ENCODE measurements at places on chromosomes 3 and 15.
A peak's percentile ranks its signal among the peaks of the same experiment; 100 is the strongest.

DNA sequence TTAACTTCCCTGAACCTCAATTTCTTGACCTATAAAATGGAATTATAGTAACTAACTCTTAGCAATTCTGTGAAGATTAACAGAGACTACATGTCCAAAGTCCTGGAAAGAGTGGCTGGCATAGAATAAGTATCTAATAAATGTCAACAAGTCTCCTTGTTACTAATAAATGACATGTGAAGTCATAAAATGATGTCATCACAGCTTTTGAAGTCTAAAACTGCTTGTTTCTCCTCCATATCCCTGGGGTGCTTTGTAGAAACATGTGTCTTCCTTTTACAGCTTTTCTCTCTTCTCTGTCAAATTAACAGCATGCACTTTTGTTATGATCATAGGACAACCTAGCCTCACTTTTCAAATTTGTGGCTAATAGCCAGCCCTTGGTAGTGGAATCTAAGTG lies 510.2 kb downstream of the NTRK3 start:
- DNase-seq = no peak

DNA sequence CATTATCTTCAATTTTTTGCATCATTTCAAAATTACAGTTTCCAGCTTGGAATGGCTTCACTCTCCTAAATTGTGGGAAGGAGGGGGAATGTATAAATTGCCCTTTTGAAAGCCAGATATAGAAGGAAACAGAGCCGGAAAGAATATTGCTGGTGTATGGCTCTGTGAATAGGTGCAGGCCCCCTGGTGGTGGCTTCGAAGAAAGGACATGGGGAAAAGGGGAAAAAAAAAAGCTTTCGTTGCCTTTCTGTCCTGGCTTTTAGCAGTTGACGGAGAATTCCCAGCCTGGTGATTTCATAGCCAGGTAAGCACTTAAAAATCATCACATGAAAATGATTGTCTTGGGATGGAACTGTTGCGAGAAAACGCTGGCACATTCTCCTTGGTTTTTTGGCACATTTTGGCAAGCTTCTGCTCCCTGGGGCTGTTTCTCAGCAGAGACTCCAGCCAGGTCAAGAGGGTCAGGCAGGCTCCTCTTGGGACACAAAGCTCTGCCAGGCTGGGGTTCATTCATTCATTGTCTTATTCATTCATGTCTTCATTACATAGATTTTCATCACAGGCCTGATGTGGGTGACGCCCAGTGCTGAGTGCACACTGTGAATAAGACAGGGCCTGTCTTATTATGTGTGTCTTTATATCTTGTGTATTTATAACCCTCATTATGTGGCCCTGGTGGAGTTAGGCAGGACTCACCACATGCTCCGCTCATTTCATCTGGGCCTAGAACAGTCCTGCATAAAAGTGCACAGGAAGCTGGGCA lies 300.0 kb upstream of the TPM1 start:
- DNase-seq = peak; percentile 66

DNA sequence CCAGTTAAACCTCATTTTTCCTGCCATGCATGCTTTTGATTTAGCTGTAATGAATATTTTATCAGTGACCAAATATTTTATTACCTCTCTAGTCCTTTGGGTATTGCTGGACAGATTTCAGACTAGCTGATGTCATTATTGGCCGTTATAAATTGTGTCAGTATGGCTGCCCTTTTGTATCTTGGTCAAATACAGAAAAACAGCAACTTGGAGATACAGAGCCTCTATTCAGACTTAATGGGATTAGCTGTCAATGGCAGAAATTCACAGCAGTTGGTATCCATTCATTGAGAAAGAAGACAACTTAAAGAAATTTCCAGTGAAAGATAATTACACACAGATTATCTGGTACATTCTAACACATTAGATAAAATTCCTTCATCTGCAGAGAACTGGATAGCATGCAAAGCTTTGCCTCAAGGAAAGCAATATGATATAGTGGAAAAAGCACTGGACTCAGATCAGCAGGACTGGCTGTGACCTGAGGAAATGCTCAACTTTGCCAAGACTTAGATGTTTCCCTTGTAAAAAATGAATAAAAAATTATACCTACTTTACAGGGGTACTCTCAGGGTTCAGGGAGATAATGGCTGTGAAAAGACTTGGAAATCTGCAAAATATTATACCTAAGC lies 20.8 kb downstream of the COL6A6 start:
- DNase-seq = no peak

GRCh38 chr3:42742259-42742658 lies 30.8 kb downstream of the CCDC13 start:
- no peak for DNase-seq

- DNase-seq = no peak
Observed at GRCh38 chr3:81778678-81779182, 17.3 kb upstream of the GBE1 start.

DNA sequence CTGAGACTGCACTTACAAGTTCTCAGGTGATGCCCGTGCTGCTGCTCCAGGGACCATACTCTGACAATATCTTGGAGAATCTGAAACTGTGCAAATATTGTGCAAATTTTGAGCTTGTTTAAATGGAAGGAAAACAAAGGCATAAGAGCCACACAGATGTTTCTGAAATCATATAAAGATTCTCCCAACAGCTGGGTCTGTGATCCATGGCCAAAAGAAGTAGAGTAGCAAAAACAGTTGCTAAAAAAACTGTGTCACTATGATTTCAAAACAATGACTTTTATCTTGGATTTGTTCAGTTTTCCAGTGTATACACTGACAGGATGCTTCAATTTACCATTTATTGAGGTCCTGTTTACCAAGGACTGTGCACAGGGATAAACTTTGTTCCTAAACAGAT lies 25.3 kb downstream of the NPTN start:
- no peak for DNase-seq

- DNase-seq = no peak
Observed at GRCh38 chr3:172376881-172377280, 71.4 kb downstream of the GHSR start.

- no peak for DNase-seq
Observed at GRCh38 chr15:45473068-45473467, 49.5 kb downstream of the SLC30A4 start.

GRCh38 chr3:59072681-59073080 lies 22.9 kb upstream of the CFAP20DC start:
- no peak for DNase-seq

- DNase-seq = no peak
Observed at GRCh38 chr15:46260937-46261336, 626.1 kb downstream of the SQOR start.

DNA sequence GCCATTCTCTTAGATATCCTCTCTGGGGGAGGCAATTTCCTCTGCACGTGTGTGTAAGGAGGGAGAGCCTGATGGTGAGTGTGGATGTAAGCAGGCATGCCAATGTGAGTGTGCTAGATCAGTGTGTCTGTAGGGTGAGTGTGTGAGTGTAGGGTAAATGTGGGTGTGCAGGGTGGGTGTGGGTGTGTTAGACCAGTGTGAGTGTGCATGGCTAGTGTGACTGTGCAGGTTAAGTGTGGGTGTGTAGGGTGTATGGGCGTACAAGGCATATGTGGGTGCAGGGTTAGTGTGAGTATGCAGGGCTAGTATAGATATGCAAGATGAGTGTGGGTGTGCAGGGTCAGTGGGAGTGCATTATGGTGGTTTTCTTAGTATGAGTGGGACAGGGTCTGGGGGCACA lies 48.4 kb downstream of the ATP2B2 start:
- no peak for DNase-seq

DNA sequence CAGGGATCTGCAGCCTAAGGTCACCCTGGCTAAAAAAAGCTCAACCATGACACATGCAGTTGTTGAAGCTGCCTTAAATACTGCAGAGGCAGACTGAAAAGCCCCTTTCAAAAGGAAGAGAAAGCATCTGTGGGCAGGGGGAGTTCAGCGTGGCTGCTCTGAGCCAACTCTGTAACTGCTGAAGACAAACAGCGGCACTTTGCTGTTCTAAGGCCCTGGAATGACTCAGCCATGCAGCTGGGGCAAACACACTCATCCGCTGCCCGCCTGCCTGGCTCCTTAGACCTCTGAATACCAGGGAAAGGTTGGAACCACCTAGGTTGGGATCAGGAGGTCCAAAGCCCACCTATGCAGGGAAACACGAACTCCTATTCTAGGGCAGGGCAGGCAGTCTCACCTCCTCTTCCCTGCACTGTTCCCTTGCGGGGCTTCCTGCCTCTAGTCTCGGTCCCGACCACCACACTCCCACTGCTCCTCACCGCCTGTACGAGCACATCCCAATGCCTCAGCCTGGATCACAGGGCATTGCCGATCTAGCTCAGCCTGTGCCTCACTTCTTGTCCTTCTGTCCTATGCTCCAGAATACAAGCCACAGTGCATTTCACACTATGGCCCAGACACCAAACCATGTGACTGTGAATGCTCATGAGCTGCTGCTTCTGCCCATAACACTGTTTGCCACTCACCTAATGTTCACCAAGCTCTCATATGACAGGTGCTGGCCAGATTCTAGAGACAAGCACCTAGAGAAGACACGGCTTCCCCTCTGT lies 6.6 kb upstream of the MUSTN1 start:
- no peak for DNase-seq

GRCh38 chr3:115293321-115293720 lies 146.2 kb upstream of the ZBTB20 start:
- no peak for DNase-seq

DNA sequence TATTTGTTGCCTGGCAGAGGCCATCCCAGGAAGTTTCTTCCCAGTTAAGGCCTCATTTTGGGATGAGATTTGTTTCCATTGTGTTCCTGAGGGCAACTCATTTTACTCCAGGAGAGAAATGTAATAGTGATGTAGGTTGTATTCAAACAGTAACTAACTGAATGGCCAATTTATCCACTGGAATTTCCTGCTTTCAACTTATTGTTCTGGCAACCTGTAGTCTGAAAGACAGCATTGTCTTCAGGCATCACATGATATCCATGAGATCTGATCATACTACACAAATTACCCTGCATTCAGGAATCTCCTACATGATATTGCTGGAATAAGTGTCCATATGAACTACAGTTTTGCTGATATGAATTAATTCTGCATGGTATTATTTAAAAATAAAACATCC lies 79.5 kb upstream of the FGF7 start:
- no peak for DNase-seq

- no peak for DNase-seq
Observed at GRCh38 chr3:54818942-54819341, 108.9 kb downstream of the LRTM1 start.

DNA sequence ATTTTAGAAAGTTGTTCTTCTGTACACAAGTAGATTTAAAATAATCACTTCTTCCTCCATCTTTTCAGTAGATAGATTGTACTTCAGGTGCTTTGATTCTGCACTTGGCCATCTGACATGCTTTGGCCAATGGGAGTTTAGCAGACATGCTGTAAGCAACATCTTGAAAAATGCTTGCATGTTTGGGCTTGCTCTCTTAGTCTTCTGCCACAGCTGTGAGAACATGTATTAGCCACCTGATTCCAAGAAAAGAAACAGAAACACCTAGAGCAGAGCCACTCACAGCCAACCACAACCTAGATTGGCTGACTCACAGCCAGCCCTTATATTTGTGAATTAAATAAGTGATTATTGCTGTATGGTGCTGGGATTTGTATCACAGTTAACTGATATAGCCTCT lies 70.2 kb upstream of the GADL1 start:
- DNase-seq = no peak

DNA sequence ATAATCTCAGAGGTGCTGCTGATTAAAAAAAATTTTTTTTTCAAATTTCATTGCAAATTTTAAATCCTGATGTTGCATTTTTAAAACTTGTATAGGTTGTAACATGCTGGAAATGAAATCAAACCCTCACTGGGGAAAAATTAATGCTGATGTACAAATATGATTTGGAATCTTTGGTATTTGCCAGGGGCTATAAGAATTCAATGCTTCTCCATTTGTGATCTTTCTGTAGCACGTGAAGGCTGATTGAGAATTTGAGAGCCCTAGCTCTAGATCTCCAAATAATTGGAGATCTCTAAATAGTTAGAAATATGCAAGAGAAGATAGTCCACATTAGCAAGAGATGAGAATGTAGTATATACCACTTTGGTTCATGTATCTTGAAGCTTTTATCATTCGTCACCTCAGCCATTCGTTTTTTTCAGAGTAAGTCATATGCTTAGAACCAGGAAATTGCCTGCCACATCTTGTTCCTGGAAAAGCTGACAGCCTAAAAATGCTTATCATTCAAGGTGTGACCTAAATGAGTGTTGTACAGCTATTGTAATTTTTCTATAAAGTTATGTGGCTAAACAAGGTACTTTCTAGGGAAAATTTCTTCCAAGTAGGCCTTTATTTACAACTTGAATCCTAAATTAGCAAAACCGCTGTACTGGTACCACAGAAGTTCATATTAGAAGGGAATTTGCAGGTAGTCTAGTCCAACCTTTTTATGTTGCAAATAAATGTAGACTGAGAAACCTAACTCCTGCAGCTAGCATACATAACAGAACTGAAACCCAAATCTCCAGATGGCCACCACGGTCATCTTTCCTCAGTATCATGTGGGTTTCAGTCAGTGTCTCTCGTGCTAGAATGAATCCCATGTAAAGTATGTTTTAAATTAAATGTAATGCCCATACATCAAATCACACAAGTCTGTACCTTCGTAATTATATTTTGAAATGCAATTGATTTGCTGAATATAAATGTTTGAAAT lies 48.5 kb downstream of the FNDC3B start:
- DNase-seq = no peak

GRCh38 chr3:164113371-164114332 lies 964.6 kb downstream of the SI start:
- no peak for DNase-seq

GRCh38 chr3:128412180-128413002 lies 54.3 kb downstream of the DNAJB8 start:
- no peak for DNase-seq

GRCh38 chr15:38454696-38455090 lies 766 bp downstream of the FAM98B start:
- DNase-seq = no peak

DNA sequence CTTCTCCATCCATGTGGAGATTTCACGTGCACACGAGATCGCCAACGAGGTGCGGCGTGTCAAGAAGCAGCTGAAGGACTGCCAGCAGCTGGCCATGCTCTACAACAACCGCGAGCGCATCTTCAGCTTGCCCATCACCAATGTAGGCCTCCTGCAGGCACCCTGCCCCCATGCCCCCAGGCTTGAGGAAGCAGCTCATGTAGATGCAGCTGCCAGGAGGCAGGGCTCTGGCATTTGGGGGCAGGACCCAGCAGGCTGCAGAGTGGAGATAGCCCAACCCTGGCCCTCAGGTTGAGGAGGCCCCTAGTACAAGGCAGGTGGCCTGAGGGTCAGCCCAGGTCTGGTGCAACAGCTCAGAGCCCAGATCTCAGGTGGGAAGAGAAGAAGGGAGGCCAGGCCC lies 36.4 kb downstream of the DNAH1 start:
- no peak for DNase-seq

GRCh38 chr15:88711806-88712205 lies 73.0 kb downstream of the ISG20 start:
- no peak for DNase-seq

GRCh38 chr15:42832576-42832975 lies 88.0 kb downstream of the TTBK2 start:
- DNase-seq = no peak

DNA sequence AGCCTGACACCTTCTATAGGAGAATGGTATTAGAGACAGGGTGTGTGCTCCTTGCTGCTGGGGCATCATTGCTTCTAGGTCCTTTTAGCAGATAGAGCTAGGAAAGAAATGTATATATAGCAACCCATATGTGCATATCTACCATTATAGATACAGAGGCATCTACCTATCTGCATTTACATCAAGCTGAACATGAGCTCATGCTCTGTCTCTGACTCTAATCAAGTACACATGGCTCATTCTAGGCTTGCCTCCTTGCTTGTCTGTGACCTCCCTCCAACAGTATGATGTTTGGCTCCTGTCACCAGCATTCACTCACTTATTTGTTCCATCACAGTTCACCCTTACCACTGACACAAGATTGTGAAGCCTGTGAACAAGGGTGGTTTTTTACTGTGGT lies 133.4 kb downstream of the EEFSEC start:
- DNase-seq = no peak
